ENCODE measurements at places on chromosomes 11 and 22. TPM values are rescaled to one million over a fixed set of nuclear protein-coding genes. Genes with fewer than 3 reads are reported as not detected.
A peak's percentile ranks its signal among the peaks of the same experiment; 100 is the strongest.

Gene ANKK1
- not detected for total RNA-seq

Gene CALCB
- 12.5 TPM for total RNA-seq

Gene KCNE3
- not detected for total RNA-seq

GRCh38 chr22:30150212-30150611 lies 69.9 kb downstream of the HORMAD2 start:
- peaks cover 3% of the 10 kb centered on the region for H3K36me3 ChIP-seq
- no peak overlapping the region for H3K4me3 ChIP-seq
- no peaks in the 10 kb centered on the region for H3K27me3 ChIP-seq
- H3K27ac ChIP-seq = no peak overlapping the region
- H3K4me1 ChIP-seq = peaks cover 8% of the 10 kb centered on the region

GRCh38 chr11:99316776-99317520 lies 296.2 kb downstream of the CNTN5 start:
- no peaks in the 10 kb centered on the region for H3K36me3 ChIP-seq
- no peak for DNase-seq
- no peak overlapping the region for H3K4me3 ChIP-seq
- H3K4me1 ChIP-seq = no peaks in the 10 kb centered on the region

- H3K27me3 ChIP-seq = no peaks in the 10 kb centered on the region
- peaks cover 21% of the 10 kb centered on the region for H3K4me1 ChIP-seq
- no peak for DNase-seq
- peak overlapping the region; percentile 64 for H3K4me3 ChIP-seq
- H3K36me3 ChIP-seq = peaks cover 3% of the 10 kb centered on the region
- no peak overlapping the region for H3K27ac ChIP-seq
Measured at GRCh38 chr11:11845071-11845470, 3.3 kb downstream of the USP47 start.

DNA sequence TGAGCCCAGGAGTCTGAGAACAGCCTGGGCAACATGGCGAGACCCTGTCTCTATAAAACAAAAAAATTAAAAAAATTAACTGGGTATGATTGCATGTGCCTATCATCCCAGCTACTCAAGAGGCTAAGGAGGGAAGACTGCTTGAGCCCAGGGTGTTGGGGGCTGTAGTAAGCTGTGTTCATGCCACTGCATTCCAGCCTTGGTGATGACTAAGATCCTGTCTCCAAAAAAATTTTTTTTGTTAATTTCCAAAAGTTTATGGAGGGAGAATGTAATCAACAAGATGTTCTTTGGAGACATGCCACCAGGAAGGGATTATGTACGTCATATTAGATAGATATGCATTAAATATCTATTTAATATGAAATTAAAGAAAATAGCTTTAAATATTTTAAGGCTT lies 267.5 kb downstream of the SBF2 start:
- no peaks in the 10 kb centered on the region for H3K27me3 ChIP-seq
- no peak overlapping the region for H3K27ac ChIP-seq
- H3K4me1 ChIP-seq = peaks cover 4% of the 10 kb centered on the region
- no peak overlapping the region for H3K4me3 ChIP-seq
- DNase-seq = no peak

Gene CYTH4
- 34.0 TPM for total RNA-seq

DNA sequence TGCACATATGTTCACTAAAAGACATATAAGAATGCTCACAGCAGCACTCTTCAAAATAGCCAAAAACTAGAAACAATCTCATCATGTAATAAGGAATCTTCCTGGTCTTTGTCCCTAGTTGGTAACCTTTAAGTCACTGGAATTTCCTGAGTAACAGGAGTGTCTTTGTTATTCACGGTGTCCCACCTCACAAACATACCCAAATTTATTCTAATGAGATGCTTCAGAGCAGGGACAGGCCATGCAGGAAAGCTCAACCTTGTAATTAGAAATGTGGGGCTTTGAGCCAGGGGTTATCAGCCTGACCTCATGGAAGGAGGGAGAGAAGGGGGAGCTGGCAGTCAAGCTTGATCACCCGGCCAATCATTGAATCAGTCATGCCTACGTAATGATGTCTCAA lies 40.3 kb upstream of the NFRKB start:
- H3K36me3 ChIP-seq = peaks cover 14% of the 10 kb centered on the region
- H3K27me3 ChIP-seq = no peaks in the 10 kb centered on the region
- no peaks in the 10 kb centered on the region for H3K4me1 ChIP-seq
- no peak overlapping the region for H3K4me3 ChIP-seq
- no peak overlapping the region for H3K27ac ChIP-seq

GRCh38 chr11:101428918-101429317 lies 154.9 kb downstream of the TRPC6 start:
- H3K4me1 ChIP-seq = no peaks in the 10 kb centered on the region
- no peak overlapping the region for H3K4me3 ChIP-seq
- DNase-seq = no peak
- H3K36me3 ChIP-seq = peaks cover 4% of the 10 kb centered on the region
- H3K27me3 ChIP-seq = no peaks in the 10 kb centered on the region

DNA sequence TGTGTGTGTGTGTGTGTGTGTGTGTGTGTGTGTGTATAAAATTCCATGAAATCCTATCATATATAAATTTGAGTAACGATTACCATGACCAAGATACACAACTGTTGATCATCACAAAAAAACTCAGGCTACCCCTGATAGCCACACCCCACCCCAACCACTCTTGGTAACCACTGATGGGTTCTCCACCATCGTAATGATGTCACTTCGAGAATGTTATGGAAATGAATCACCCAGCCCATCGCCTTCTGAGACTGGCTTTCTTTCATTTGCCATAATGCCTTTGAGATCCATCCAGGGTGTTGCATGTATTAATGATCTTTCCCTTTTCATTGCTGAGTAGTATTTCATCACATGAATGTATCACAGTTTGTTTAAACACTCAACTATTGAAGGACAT lies 496.0 kb downstream of the MIAT start:
- peaks cover 2% of the 10 kb centered on the region for H3K4me1 ChIP-seq
- no peak for DNase-seq
- no peak overlapping the region for H3K27ac ChIP-seq

DNA sequence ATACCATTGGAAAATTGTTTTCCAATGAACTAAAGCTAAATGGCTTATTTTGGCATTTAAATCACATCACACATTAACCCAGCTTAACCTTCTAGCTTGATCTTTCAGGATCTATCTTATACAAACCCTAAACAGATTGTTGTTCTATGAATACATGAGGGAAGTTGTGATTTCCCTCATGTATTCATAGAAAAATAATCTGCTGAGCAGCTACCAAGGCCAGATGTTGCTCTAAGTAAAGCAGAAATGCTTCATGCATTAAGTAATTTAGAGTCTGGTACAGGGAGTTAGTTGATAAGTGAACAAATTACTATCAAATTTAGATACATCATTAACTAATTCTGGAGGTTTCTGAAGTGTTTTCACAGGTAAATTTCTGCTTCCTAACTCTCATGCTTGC lies 204.6 kb upstream of the ANO3 start:
- H3K27me3 ChIP-seq = no peaks in the 10 kb centered on the region
- H3K36me3 ChIP-seq = no peaks in the 10 kb centered on the region
- no peak overlapping the region for H3K4me3 ChIP-seq
- DNase-seq = no peak
- no peaks in the 10 kb centered on the region for H3K4me1 ChIP-seq

GRCh38 chr22:42608823-42609361 lies 5.8 kb downstream of the POLDIP3 start:
- peaks cover 83% of the 10 kb centered on the region for H3K4me1 ChIP-seq
- DNase-seq = peak; percentile 29
- peaks cover 29% of the 10 kb centered on the region for H3K36me3 ChIP-seq
- no peak overlapping the region for H3K4me3 ChIP-seq
- peak overlapping the region; percentile 70 for H3K27ac ChIP-seq

Gene TNKS1BP1
- total RNA-seq = 14.1 TPM

- peaks cover 32% of the 10 kb centered on the region for H3K27me3 ChIP-seq
- no peak overlapping the region for H3K27ac ChIP-seq
- DNase-seq = no peak
- H3K4me1 ChIP-seq = peaks cover 16% of the 10 kb centered on the region
- no peak overlapping the region for H3K4me3 ChIP-seq
Measured at GRCh38 chr11:64003807-64004589, 17.8 kb downstream of the OTUB1 start.

- H3K4me3 ChIP-seq = no peak overlapping the region
- no peaks in the 10 kb centered on the region for H3K27me3 ChIP-seq
- peaks cover 6% of the 10 kb centered on the region for H3K36me3 ChIP-seq
- H3K27ac ChIP-seq = no peak overlapping the region
- no peak for DNase-seq
Measured at GRCh38 chr11:72735495-72736027, 16.6 kb downstream of the ARAP1 start.

Gene SHISAL1
- not detected for total RNA-seq

DNA sequence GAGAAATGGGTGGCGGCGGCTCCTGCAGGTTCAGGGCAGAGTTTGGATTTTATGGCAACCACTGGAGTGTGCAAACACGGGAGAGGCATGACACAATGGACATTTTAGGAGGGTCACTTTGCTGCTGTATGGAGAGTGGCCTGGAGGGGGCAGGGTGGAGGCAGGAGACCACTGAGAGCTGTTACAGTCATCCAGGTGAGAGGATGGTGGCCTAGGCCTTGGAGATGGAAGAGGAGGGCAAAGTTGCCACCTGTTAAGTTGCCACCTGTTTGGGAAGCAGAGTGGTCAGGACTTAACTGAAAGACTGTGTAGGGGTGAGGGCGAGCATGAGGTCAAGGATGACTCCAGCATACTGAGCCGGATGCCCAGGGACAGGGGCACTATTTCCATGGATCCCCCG lies 2.3 kb upstream of the RAD9A start:
- peaks cover 5% of the 10 kb centered on the region for H3K36me3 ChIP-seq
- H3K4me3 ChIP-seq = peak overlapping the region; percentile 38
- no peaks in the 10 kb centered on the region for H3K27me3 ChIP-seq
- H3K27ac ChIP-seq = no peak overlapping the region

GRCh38 chr22:27329131-27329850 lies 472.3 kb downstream of the MN1 start:
- no peak overlapping the region for H3K4me3 ChIP-seq
- no peaks in the 10 kb centered on the region for H3K4me1 ChIP-seq
- DNase-seq = peak; percentile 23
- H3K27ac ChIP-seq = no peak overlapping the region
- no peaks in the 10 kb centered on the region for H3K36me3 ChIP-seq

- no peaks in the 10 kb centered on the region for H3K4me1 ChIP-seq
- H3K27me3 ChIP-seq = no peaks in the 10 kb centered on the region
- H3K36me3 ChIP-seq = no peaks in the 10 kb centered on the region
- no peak overlapping the region for H3K27ac ChIP-seq
- no peak overlapping the region for H3K4me3 ChIP-seq
Measured at GRCh38 chr11:73227571-73228211, 9.6 kb downstream of the P2RY2 start.

GRCh38 chr11:113256431-113257202 lies 57.8 kb upstream of the TTC12 start:
- no peak overlapping the region for H3K27ac ChIP-seq
- no peaks in the 10 kb centered on the region for H3K36me3 ChIP-seq
- no peak for DNase-seq
- H3K4me3 ChIP-seq = no peak overlapping the region
- no peaks in the 10 kb centered on the region for H3K27me3 ChIP-seq

- DNase-seq = no peak
- no peak overlapping the region for H3K4me3 ChIP-seq
- H3K36me3 ChIP-seq = peaks cover 7% of the 10 kb centered on the region
- H3K4me1 ChIP-seq = no peaks in the 10 kb centered on the region
- no peak overlapping the region for H3K27ac ChIP-seq
Measured at GRCh38 chr11:3342709-3343108, 36.2 kb downstream of the ZNF195 start.

Gene MMP12
- total RNA-seq = not detected

DNA sequence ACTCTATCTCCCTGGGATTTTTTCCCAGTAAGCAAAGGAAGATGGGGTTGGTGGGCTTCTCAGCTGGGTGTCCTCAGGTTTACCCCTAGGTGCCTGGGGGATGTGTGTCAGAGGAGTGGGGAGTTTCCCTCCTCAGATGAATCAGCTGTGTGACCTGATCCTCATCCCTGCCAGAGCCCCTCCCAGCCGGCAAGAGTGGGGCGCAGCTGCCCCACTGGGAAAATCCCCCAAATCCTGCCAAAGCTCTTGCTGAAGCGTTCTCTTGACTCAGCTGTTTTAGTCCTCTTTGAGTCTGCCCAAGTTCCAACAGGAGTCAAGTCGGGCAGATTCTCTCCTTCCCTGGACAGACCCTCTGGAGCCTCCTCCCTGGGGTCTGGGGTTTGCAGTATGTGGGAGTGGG lies 6.0 kb downstream of the C11orf68 start:
- peaks cover 26% of the 10 kb centered on the region for H3K4me1 ChIP-seq
- no peaks in the 10 kb centered on the region for H3K36me3 ChIP-seq
- no peak overlapping the region for H3K27ac ChIP-seq
- no peak for DNase-seq
- H3K4me3 ChIP-seq = no peak overlapping the region
- H3K27me3 ChIP-seq = peaks cover 3% of the 10 kb centered on the region

- no peak overlapping the region for H3K27ac ChIP-seq
- no peaks in the 10 kb centered on the region for H3K36me3 ChIP-seq
- no peak overlapping the region for H3K4me3 ChIP-seq
Measured at GRCh38 chr11:118010738-118011461, 24.7 kb downstream of the IL10RA start.

DNA sequence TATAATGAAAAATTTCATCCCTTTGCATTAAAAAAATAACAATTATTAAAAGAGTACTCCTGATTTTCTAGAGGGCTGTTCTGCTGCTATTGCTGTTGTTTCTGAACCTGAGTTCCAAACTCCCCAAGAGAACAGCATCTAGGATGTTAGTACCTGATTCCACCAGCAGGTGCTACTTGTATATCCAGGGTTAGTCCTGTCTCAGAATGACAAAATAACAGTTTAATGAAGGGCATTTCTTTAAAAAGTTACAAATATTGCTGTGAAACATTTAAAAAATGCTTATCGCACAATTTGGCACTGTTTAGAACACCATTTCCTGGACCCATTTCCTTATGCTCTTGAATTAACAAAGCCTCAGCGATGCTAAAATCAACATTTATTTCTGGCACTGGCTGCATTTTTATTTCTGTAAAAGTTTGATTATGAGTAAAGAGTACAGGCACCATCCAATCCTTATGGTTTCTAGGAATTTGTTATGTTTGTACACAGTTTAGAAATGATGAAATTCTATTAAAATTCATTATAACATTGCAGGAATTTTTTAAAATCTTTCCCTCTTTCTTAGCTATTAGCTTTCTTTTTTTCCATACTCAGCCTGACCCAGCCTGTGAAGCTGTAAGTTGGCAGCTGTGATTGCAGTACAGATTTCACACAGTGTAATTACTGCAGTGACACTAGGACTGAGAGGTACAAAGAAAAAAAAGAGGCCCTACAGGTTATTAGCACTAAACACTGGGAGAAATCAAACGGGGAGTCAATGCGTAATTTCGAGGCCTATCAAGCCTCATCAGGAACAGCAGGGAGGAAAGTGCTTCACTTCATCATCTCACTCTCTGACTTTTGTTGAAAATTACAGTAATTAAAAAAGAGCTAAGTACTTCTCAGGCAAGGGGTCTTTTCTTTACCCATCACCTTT lies 208.8 kb downstream of the DCDC1 start:
- no peaks in the 10 kb centered on the region for H3K36me3 ChIP-seq
- DNase-seq = no peak
- H3K4me3 ChIP-seq = no peak overlapping the region
- H3K27ac ChIP-seq = no peak overlapping the region
- peaks cover 2% of the 10 kb centered on the region for H3K27me3 ChIP-seq

Data from activated naive CD4-positive, alpha-beta T cell treated with anti-CD3 and anti-CD28 coated beads for 36 hours (primary cell).